ENCODE measurements at places on chromosomes 7 and 10. TPM values are rescaled to one million over a fixed set of nuclear protein-coding genes. Genes with fewer than 3 reads are reported as not detected.
A peak's percentile ranks its signal among the peaks of the same experiment; 100 is the strongest.

- no peak overlapping the region for H3K27ac ChIP-seq
- no peaks in the 10 kb centered on the region for H3K36me3 ChIP-seq
Observed at GRCh38 chr7:51802718-51803117, 486.1 kb upstream of the COBL start.

DNA sequence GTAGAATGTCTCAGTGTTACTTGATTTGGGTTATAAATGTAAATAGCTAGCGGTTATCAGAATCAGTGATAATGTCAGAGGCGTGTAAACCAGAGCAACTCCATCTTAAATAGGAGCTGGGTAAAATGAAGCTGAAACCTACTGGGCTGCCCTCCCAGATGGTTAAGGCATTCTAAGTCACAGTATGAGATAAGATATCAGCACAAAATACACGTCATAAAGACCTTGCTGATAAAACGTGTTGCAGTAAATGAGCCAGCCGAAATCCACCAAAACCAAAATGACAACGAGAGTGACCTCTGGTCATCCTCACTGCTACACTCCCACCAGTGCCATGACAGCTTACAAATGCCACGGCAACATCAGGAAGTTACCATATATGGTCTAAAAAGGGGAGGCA lies 172.3 kb downstream of the CHRM2 start:
- DNase-seq, result no peak
- no peaks in the 10 kb centered on the region for H3K4me1 ChIP-seq
- no peaks in the 10 kb centered on the region for H3K36me3 ChIP-seq
- no peak overlapping the region for H3K4me3 ChIP-seq
- no peaks in the 10 kb centered on the region for H3K27me3 ChIP-seq

GRCh38 chr7:158125721-158126120 lies 461.9 kb downstream of the PTPRN2 start:
- H3K27me3 ChIP-seq, result no peaks in the 10 kb centered on the region
- no peak for DNase-seq
- no peak overlapping the region for H3K27ac ChIP-seq
- H3K36me3 ChIP-seq, result peaks cover 4% of the 10 kb centered on the region

GRCh38 chr7:85160223-85160622 lies 26.6 kb downstream of the SEMA3D start:
- no peak for DNase-seq
- H3K4me3 ChIP-seq, result no peak overlapping the region
- H3K36me3 ChIP-seq, result no peaks in the 10 kb centered on the region
- no peaks in the 10 kb centered on the region for H3K27me3 ChIP-seq
- H3K4me1 ChIP-seq, result no peaks in the 10 kb centered on the region

GRCh38 chr10:131805696-131806095 lies 95.1 kb upstream of the PPP2R2D start:
- H3K4me1 ChIP-seq, result peaks cover 13% of the 10 kb centered on the region
- no peak for DNase-seq
- H3K27me3 ChIP-seq, result no peaks in the 10 kb centered on the region
- H3K27ac ChIP-seq, result no peak overlapping the region
- no peak overlapping the region for H3K4me3 ChIP-seq

ATAD1 gene
- 49.6 TPM for total RNA-seq

DNA sequence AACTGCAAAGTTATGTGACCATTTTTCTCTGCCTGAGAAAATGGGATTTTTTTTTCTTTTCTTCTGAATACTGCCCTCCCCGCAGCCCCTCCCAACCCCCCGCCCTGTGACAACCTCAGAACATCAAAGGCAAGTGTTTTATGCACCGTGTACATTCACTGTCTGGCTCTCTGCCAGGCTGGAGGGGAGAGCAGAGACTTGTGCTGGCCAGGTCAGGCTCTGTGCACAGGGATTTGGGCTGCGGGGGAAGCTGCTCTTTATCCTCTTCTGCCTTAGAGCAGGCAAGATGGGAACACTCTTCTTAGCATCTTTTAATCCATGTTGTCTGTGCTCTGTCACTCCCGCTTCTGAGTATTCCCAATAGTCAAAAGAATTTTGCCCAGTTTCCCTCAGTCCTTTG lies 195.1 kb downstream of the CCSER2 start:
- H3K4me3 ChIP-seq, result no peak overlapping the region
- H3K27ac ChIP-seq, result no peak overlapping the region
- H3K36me3 ChIP-seq, result no peaks in the 10 kb centered on the region
- H3K27me3 ChIP-seq, result no peaks in the 10 kb centered on the region
- H3K4me1 ChIP-seq, result peaks cover 24% of the 10 kb centered on the region
- no peak for DNase-seq

- no peaks in the 10 kb centered on the region for H3K36me3 ChIP-seq
- H3K27me3 ChIP-seq, result no peaks in the 10 kb centered on the region
- DNase-seq, result no peak
- H3K27ac ChIP-seq, result no peak overlapping the region
Observed at GRCh38 chr7:79216236-79216635, 237.2 kb downstream of the MAGI2 start.

DNA sequence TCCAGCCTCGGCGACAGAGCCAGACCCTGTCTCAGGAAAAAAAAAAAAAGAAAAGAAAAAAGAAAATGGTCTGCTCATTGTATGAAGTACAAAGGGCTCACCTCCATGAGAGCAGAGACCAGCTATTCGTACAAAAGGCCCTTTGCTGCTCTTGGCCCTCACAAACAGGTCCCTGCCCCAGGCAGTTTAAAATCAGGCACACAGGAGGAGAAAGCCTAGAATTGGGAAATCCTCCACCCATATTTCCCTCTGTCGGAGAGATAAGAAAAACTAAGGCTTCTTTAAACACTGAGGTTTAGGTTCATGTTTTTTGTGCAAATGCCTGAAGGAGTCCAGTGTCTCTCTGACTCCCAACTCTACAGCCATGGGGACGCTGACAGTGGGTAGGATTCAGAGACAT lies 15.1 kb downstream of the GNA12 start:
- DNase-seq, result no peak
- H3K4me1 ChIP-seq, result peaks cover 73% of the 10 kb centered on the region
- peak overlapping the region; percentile 62 for H3K27ac ChIP-seq
- H3K4me3 ChIP-seq, result no peak overlapping the region
- H3K36me3 ChIP-seq, result peaks cover 4% of the 10 kb centered on the region

EGR2 gene
- 2.3 TPM for total RNA-seq

- H3K36me3 ChIP-seq, result peaks cover 3% of the 10 kb centered on the region
- DNase-seq, result peak; percentile 51
Observed at GRCh38 chr10:92290076-92290836, 622 bp downstream of the CPEB3 start.

- no peak overlapping the region for H3K27ac ChIP-seq
- 0 out of 2 replicates have a peak, but pooled peaks cover 4% of the 10 kb centered on the region for H3K4me1 ChIP-seq
- DNase-seq, result no peak
- no peaks in the 10 kb centered on the region for H3K36me3 ChIP-seq
Observed at GRCh38 chr10:45154502-45154901, 153.8 kb downstream of the ZNF22 start.

- no peak overlapping the region for H3K4me3 ChIP-seq
- no peak for DNase-seq
- no peaks in the 10 kb centered on the region for H3K27me3 ChIP-seq
- H3K27ac ChIP-seq, result peak overlapping the region; percentile 96
- peaks cover 86% of the 10 kb centered on the region for H3K4me1 ChIP-seq
- no peaks in the 10 kb centered on the region for H3K36me3 ChIP-seq
Observed at GRCh38 chr7:2823130-2823529, 21.0 kb downstream of the GNA12 start.

- no peak overlapping the region for H3K4me3 ChIP-seq
- H3K27me3 ChIP-seq, result peaks cover 70% of the 10 kb centered on the region
- H3K36me3 ChIP-seq, result no peaks in the 10 kb centered on the region
- peaks cover 6% of the 10 kb centered on the region for H3K4me1 ChIP-seq
- DNase-seq, result no peak
- no peak overlapping the region for H3K27ac ChIP-seq
Observed at GRCh38 chr7:128163473-128163872, 77.6 kb upstream of the LEP start.

GRCh38 chr10:106711313-106711906 lies 453.1 kb downstream of the SORCS1 start:
- no peaks in the 10 kb centered on the region for H3K36me3 ChIP-seq
- DNase-seq, result peak; percentile 82
- peaks cover 22% of the 10 kb centered on the region for H3K4me1 ChIP-seq
- H3K27me3 ChIP-seq, result no peaks in the 10 kb centered on the region

DNA sequence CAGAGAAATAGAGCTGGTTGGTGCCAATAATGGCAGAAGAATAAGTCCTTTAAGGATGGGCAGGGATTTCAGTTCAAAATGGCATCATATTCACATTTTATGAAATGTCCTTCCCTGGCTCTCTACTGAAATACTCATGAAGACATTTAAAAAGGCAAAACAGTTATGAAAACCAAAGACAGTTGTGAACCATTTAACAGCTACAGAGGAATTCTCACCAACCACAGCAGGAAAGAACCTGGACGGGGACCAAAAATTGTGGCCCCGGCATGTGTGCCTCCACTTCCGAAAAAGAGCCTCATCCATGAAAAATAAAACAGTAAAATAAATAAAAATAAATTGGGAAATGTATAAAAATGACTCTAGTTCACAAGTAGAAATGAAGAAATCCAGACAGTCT lies 539.5 kb downstream of the SUGCT start:
- no peak for DNase-seq
- no peaks in the 10 kb centered on the region for H3K36me3 ChIP-seq
- H3K27me3 ChIP-seq, result no peaks in the 10 kb centered on the region
- no peak overlapping the region for H3K4me3 ChIP-seq
- no peak overlapping the region for H3K27ac ChIP-seq

ADIRF gene
- not detected for total RNA-seq

GRCh38 chr7:75988568-75989499 lies 5.6 kb downstream of the TMEM120A start:
- peaks cover 7% of the 10 kb centered on the region for H3K4me1 ChIP-seq
- no peak overlapping the region for H3K27ac ChIP-seq
- no peak overlapping the region for H3K4me3 ChIP-seq

PNLIPRP1 gene
- not detected for total RNA-seq

FKBP6 gene
- total RNA-seq, result not detected

DNA sequence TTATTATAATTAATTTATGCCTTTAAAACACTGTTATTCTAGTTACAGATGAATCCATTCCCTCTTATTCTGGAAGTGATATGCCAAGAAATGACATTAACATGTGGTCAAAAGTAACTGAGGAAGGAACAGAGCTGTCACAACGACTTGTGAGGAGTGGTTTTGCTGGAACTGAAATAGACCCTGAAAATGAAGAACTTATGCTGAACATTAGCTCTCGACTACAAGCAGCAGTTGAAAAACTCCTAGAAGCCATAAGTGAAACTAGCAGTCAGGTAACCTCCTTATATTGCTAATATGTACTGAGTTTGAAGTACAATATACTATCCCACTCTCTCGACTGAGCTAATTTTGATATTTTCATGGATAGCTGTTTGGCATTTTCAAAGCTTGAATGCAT lies 81.6 kb downstream of the CYP51A1 start:
- H3K4me3 ChIP-seq, result no peak overlapping the region
- no peaks in the 10 kb centered on the region for H3K4me1 ChIP-seq
- no peak for DNase-seq
- no peaks in the 10 kb centered on the region for H3K27me3 ChIP-seq
- H3K27ac ChIP-seq, result no peak overlapping the region

- no peak for DNase-seq
- H3K36me3 ChIP-seq, result peaks cover 7% of the 10 kb centered on the region
- H3K27me3 ChIP-seq, result no peaks in the 10 kb centered on the region
Observed at GRCh38 chr7:117774943-117775342, 98.3 kb downstream of the CTTNBP2 start.

ZWINT gene
- total RNA-seq, result 81.1 TPM

DNA sequence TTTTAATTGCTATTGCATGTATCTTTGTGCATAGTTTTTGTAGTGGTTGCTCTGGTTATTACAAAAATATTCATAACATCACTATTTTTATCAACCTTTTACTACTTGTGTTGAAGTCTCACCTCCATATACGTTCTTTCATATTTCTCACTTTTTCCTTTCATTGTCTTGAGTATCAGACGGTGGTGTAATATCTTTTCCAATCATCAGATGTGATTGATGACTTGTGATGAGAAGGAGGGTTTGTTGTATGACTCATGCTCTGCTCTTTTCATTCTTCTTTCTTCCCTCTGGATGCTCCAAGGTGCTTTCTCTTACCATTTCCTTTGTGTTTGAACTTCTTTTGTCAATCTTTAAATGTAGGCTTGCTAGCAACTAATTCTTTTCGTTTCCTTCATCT lies 310.2 kb downstream of the TNS3 start:
- no peak for DNase-seq
- no peak overlapping the region for H3K27ac ChIP-seq
- H3K4me1 ChIP-seq, result no peaks in the 10 kb centered on the region
- no peaks in the 10 kb centered on the region for H3K27me3 ChIP-seq

MMP21 gene
- not detected for total RNA-seq
